CD4-positive, alpha-beta T cell treated with Interleukin-21 for 1 hour (primary cell): ENCODE measurements at places on chromosomes 1 and 21.

- no peak for DNase-seq
Measured at GRCh38 chr1:20682571-20683236, 21.5 kb upstream of the DDOST start.

DNA sequence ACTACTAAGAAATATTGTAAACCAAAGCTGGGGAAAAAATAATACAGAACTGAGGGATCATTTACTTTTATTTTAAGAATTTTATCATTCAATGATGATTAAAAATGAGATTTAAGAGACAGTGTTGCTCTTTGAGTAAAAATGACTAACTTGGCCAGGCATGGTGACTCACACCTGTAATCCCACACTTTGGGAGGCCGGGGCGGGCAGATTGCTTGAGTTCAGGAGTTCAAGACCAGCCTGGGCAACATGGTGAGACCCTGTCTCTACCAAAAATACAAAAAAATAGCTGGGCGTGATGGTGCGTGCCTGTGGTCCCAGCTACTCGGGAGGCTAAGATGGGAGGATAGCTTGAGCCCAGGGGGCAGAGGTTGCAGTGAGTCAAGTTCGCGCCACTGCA, 21.8 kb upstream of the PLEKHO1 start:
- no peak for DNase-seq

DNA sequence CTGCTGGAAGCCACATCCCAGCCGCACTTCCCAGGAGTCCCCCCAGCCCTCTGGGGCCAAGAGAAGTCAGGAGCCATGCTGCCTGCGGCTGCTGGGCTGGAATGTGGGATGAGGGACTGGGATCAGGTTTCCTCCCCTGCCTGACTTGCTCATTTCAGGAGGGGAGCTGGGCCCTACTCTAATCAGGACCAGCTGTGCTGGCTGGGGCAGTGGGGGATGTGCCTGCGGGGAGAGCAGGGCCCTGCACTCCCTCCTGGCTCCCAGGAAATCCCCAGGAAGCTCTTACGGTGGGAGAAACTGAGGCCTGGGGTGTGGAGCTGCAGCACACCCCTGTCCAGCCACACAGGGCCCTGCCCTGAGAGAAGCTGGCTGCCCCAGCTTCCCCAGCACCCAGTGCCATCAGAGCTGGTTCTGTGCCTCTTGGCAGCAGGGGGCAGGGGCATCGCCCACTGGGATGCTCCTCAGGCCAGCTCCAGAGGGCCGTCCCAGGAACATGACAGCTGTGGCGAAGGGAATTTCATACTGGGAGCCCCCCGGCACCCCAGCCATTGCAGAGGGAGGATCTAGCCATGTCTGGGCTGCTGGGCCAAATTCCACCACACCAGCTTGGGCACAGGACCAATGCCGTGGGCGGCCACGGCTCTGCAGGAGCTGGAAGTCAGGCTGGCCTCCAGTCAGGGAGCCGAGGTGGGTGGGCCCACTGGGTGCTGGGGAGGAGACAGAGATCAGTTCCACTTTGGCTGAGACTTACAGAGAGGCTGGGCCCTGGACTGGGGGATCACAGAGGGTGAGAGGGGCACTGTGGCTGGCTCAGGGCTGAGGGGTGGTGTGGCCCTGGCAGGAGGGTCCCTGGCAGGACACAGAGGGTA, 21.3 kb upstream of the PRSS38 start:
- DNase-seq, result no peak

- DNase-seq, result no peak
Measured at GRCh38 chr1:51410568-51411460, 80.5 kb upstream of the TTC39A start.

GRCh38 chr21:28142697-28143096, 850.0 kb downstream of the LTN1 start:
- no peak for DNase-seq

- no peak for DNase-seq
Measured at GRCh38 chr1:43969416-43969745, 429 bp upstream of the DPH2 start.
